ENCODE measurements at places on chromosomes 1 and 21.
A peak's percentile ranks its signal among the peaks of the same experiment; 100 is the strongest.

- DNase-seq, result no peak
Observed at GRCh38 chr1:231335663-231336602, 1.7 kb downstream of the EXOC8 start.

DNA sequence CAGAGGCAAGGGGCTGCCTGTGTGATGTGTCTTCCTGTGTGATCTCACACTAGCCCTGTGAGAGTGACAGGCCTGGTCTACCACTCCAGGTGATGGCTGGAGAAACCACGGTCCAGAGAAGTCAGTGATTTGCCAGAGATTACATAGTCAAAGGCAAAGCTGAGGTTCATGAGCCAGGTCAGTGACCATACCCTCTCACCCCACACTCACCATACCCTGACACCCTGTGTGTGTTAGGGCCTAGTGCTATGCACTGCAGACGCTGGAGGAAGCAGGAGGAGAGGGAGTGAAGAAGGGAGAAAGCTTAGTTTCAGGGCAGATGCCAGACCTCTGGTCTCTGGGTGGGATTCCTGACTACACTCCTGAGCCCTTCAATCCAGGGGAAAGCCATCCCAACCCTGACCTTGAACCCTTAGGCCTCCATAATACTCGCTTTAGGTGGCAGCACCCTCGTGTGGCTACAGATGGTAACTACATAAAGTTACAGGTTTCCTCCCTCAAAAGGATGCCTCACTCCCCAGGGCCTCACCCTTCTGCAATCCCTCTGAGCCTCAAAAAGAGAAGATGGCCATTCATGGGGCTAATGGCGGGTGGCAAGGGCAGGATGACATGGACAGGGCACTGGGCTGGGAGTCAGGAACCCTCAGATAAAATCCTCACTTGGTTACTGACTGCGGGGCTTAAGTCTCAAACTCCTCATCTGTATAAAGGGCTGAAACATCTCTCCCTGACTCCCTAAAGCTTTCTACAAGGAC is 20.8 kb upstream of the SDC3 start:
- peak; percentile 34 for DNase-seq

DNA sequence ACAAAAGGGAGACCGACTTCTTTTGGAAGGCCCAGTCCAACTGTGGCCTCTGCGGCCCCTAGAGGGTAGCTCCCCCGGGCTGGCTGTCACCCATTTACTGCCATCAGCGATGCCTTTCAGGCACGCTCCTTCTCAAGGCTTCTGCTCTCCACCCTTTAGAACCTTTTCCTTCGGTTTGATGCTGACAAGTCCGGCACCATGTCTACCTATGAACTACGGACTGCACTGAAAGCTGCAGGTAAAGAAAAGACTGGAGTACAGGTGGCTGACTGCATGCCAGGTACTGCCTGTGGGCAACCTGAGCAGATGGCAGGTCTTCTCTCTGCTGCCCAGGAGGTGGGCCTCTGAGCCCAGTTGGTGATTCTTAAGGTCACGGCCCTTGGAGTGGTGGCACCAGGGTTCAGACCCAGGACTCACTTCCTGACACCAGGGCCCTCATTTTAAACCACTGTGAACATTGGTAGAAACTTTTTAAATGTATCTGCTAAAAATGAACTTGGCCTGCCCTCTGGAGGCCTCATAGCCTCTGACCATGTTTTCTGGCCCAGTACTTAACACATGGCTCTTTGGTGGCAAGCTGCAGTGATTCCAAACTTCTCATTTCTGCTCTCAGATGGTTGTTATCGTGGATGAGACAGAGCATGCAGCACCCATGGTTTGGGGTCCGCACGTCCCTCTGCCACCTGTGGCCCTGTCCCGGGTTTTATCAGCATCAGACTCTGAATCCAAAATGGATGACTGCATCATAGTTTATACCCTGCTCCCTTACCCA is 45.7 kb downstream of the CAPN9 start:
- no peak for DNase-seq

GRCh38 chr1:10537082-10537766 is 62.5 kb downstream of the PEX14 start:
- no peak for DNase-seq

DNA sequence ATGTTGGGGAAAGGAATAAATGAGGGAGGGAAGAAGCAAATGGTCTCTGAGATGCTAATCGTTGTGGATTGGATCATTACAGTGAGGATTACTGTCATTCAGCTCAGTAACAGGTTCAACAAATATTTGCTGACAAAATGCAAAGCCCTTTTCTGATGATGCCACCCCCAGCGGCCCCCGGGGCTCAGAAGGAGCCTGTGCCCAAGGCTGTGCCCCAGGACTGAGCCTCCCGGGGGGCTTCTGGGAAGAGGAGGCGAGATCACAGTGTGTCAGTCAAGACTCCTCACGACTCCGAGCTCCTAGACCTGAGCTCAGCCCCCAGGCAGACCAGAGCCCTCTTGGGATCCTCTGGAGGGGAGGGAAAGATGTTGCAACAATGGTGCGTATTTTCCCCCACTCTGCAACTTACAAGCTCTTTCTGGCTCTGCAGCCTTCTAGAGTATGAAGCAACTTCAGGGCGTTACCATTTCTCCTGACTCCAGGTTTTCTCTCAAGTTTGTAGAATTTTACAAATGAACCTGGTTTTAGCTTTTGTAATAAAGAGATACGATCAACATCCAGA is 20.8 kb downstream of the EPHA8 start:
- no peak for DNase-seq

DNA sequence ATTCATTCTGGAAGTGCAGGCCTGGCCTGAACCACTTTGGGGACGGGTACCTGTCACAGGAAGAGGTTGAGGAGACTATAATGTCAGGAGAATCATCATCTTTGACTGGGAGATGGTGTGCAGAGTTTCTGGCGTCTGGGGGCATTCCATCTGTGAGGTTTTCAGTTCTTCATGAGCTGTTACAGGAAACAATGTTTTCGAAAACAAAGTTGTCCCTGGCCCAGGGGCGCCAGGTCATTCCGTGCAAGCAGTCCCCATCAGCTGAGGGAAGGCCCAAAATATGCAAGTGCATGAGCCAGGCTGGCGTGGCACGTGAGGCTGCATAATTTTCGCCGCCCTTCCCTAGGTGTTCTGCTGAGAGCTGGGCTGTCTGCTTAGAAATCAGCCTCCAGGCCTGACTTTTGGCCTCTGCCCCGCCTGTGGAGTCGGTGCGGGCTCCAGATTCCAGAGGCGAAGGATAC is 68.4 kb upstream of the ATP5PO start:
- DNase-seq, result no peak

DNA sequence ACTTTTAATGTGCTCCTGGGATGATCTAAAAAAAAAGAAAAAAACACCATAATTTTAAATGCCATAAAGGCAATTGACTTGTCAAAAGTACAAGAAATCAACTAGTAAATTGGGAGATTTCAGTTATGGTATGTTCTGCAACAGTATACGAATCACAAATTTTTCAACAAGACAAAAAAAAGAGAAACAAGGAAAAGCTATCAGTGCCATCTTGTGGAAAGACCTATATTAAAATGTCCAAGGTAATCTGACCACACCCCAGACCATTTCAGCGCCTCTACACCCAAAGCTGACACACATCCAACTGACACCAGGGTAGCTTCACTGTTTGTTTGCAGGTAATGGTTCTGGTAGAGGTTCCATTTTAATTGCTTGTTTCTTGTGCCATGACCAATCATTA is 5.0 kb upstream of the DUSP23 start:
- DNase-seq, result no peak

DNA sequence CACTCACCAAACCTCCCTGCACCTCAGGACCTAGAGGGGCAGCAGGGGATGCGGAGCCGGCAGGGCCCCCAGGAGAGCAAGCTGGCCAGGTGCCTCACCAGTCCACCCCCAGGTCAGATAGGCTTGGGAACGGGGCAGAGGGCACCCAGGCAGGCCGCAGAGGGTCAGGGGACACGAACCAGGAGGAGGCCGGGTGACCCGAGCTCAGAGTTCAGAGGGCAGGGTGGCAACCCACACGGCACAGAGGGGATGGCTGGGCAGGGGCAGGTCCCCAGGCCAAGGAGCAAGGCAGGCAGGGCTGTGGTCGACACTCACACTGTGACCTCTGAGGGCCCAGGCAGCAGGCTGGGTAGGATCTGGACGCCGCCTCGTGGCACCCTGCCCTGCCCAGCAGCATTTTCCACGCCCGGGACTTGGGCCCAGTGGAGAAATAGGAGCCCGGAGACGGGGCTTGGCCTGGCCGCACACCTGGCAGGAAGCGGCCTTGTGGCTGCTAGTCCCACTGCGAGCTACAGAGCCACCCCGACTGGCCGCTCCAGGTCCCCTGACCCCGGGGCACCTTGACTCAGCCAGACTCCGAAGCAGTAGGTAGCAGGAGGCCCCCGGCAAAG is 5.3 kb downstream of the DVL1 start:
- DNase-seq, result no peak

DNA sequence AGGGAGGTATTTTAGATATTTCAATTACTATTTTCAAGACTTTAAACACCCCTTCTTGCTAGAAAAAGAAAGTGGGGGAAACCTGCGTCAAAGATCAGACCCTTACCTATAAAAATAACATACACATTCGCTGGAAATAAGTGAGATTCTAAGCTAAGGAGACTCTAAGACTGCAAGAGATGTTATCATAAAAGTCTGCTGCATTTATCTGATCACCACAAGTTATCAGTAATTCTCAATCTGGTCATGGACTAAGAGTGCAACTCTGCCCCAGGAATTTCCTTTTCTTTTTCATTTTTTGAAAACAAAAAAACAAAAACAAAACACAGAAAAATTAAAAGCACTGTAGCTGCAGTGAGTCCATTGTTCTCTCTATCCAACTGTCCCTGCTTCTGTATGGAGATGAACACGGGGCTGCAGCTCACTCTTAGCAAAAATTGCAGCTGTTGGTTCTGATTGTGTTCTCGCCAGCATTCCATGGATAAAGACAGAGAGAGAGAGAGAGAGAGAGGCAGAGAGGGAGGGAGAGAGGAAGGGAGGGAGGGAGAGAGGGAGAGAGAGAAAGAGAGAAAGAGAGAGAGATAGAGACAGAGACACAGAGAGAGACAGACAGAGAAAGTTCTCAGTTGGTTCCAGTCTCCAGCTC is 14.1 kb downstream of the XKR8 start:
- DNase-seq, result no peak

GRCh38 chr1:21568006-21568746 is 59.0 kb downstream of the ALPL start:
- no peak for DNase-seq

DNA sequence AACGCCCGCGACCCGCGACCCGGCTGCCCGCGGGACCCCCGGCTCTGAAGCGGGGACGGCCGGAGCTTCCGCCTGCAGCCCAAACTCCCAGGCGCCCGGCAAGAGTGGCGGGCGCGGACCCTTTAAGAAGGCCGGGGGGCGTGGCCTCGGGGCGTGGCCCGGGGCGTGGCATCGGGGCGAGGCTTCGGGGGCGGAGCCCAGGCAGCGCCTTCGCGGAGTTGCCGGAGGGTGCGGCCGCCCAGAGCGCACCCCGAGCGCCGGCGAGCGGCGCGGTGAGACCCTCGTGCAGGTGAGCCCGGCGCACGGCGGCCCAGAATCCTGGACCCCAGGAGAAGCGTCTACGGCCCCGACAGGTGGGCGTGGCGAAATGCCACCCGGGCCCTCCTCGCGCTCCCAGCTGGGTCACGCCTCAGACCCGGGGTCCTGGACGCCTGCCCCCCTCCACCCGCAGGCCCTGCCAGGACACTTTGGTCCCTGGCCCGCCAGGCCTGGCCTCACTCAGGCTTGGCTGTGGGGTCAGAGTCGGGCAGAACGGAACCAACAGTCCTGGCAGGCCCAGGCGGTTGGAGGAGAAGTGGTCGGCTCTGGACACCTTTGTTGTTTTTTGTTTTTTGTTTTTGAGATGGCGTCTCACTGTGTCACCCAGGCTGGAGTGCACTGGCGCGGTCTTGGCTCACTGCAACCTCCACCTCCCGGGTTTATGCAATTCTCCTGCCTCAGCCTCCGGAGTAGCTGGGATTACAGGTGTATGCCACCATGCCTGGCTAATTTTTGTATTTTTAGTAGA is 14.4 kb downstream of the RNF223 start:
- peak; percentile 93 for DNase-seq

DNA sequence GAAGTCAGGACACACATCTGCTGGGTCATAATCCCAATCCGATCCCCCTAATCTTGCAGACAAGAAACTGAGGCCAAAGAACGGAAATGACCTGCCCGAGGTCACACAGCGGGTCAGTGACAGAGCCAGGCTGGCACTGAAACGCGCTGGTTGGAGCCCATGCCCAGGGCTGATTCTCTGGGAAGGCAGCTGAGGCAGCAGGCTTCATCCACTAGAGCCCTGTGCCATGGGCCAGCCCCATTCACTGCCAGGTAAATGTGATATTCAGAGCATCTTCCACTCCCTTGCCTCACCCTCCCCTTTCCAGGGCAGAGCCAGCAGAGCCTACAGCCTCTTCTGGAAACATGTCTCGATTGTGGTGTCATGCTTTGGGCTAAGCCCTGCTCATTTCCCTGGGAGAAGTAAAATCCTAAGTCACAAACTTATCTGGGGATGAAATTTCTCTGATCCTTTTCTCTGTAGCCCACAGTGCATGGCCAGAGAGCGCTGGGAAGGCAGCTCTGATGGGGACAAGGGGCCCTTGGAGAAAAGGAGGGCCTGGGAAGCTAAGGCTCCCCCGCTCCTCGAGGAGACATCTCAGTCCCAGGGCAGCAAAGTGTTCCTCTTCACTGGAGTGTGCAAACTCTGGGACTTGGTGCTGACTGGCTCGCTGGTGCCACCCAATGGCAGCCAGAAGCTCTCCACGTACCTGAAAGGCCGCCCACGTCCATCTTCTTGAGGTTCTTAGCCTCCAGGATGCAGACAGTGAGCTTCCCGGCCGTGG is 110.4 kb downstream of the SYT2 start:
- DNase-seq, result peak; percentile 18

GRCh38 chr1:205598841-205599668 is 32.8 kb downstream of the ELK4 start:
- DNase-seq, result no peak

GRCh38 chr1:226674892-226675714 is 64.0 kb downstream of the ITPKB start:
- DNase-seq, result peak; percentile 40

Data from stimulated activated CD4-positive, alpha-beta T cell treated with anti-CD3 and anti-CD28 coated beads, Interleukin-4, amount 100 ng/mL, for 1 hour (primary cell).